ENCODE measurements at places on chromosomes 4 and X. TPM values are rescaled to one million over a fixed set of nuclear protein-coding genes. Genes with fewer than 3 reads are reported as not detected.

IL2RG gene
- 1.9 TPM for total RNA-seq

TRIM61 gene
- not detected for total RNA-seq

PRKX gene
- total RNA-seq = 20.8 TPM

DDIT4L gene
- 14.7 TPM for total RNA-seq

CYTL1 gene
- 121 TPM for total RNA-seq

SSX4 gene
- not detected for total RNA-seq
